B cell (primary cell): ENCODE measurements at places on chromosomes 11 and 22. TPM values are rescaled to one million over a fixed set of nuclear protein-coding genes. Genes with fewer than 3 reads are reported as not detected.
A peak's percentile ranks its signal among the peaks of the same experiment; 100 is the strongest.

SLC35E4 gene
- total RNA-seq = 2.9 and 3.4 TPM in 2 replicates

OR6T1 gene
- total RNA-seq = not detected in 2 replicates

GRCh38 chr11:57476047-57476756 is 15.9 kb downstream of the RTN4RL2 start:
- peak; percentile 58 for DNase-seq

KCNK4 gene
- 0.32 and 0.39 TPM in 2 replicates for total RNA-seq

TREH gene
- not detected in 2 replicates for total RNA-seq
